CD8-positive, alpha-beta memory T cell (primary cell): ENCODE measurements at places on chromosomes 3 and 15.

- no peak for DNase-seq
These were observed 155.4 kb upstream of the CCDC54 start for GRCh38 chr3:107221856-107222255.

GRCh38 chr15:39597751-39598185, 16.9 kb downstream of the THBS1 start:
- DNase-seq: no peak

GRCh38 chr3:159764490-159765029, 224.1 kb upstream of the IL12A start:
- no peak for DNase-seq

- DNase-seq: no peak
These were observed 52.0 kb downstream of the CPEB1 start for GRCh38 chr15:82595203-82595602.

DNA sequence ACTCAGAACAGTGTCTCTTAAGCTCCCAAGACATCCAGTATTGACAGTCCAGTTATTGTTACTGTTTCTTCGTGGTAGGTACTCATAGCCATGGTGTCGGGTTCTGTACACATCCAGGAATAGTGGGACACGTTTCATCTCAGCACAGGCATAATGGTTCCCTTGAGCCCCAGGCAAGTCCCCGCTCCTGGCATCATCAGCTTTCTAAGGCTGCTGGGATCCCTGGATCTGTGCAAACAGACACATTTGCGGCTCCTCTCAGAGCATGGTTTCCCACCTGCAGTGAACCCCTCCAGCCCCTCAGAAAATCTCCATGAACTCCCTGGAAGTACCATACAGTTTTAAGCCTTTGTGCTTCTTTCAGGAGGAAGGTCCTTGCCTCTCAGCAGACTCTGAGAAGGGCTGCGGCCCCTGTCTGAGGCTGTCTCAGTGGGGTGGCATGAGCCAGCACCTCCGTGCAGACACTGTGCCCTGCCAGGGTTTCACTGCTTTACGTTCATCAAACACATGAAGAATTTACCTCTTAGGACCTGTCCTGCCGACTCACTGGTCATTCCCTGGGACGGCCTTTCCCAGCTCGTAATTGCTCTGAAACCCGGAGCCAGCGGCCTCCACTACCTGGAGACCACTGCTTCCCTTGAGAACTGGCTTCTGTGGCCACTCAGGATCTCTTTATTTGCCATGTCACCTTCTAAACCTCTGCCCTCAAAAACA, 124.9 kb downstream of the LRRK1 start:
- DNase-seq: no peak

GRCh38 chr3:126013751-126014156, 44.8 kb downstream of the ROPN1B start:
- no peak for DNase-seq

GRCh38 chr15:62823561-62823960, 219.0 kb upstream of the TPM1 start:
- DNase-seq: no peak

- DNase-seq: no peak
These were observed 118.7 kb downstream of the KCNH8 start for GRCh38 chr3:19267040-19267439.

- no peak for DNase-seq
These were observed 105.2 kb upstream of the BOC start for GRCh38 chr3:113105966-113106660.

DNA sequence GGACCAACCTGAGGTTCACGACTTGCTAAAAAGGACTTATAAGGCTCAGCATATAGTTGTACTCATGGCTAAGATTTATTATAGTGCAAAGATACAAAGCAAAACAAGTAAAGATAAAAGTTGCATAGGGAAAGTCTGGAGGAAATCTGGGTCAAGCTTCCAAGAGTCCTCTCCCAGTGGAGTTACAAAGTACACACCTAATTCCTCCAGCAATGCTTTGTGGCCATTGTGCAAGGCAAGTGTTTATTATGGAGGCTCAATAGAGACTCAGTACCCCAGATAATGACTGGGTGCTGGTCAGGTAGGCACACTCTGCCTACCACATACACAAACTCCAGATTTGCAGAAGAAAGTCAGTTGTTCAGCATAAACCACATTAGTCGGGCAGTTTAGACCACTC, 22.9 kb downstream of the LNP1 start:
- DNase-seq: no peak

DNA sequence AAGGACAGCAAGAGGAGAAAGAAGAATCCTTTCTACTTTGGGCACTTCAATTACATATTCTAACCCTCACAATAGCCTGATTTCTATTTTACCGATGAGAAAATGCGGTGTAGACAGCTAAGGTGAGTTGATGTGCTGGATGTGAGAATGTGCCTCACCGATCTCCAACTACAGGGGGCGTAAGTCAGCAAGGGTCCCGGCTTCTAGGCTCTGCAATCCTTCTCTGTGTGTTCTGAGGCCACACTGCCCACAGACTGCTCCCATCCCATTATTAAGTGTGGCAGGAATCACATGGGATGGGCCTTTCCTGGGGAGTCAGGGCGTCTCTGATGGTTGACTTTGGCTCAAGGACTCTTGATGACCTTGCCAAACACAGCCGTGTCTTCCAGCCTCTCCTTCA, 23.6 kb upstream of the RPL35A start:
- DNase-seq: no peak

GRCh38 chr3:57120040-57120439, 45.1 kb downstream of the IL17RD start:
- DNase-seq: no peak

DNA sequence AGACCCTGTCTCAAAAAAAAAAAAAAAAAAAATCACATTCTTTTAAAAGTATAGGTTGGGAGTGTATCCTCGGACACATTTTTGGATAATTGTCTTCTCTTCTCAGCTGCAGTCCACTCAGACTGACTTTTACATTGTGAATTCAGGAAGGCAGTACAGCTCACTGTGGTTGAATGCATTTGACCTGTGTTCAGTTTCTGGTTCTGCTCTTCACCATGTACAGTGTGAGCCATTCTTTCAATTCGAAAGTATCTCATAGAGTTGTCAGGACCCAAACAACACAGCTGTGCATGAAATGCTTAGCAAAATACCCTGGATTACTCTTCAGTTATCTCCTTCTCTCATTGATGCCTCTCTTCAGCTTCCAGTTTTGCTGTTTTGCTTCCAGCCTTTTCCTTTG, 5.0 kb downstream of the CMTM8 start:
- DNase-seq: no peak

GRCh38 chr3:25820816-25821486, 31.1 kb downstream of the OXSM start:
- no peak for DNase-seq

GRCh38 chr15:39892418-39892817, 27.6 kb downstream of the GPR176 start:
- DNase-seq: no peak

GRCh38 chr3:129118745-129119144, 2.9 kb downstream of the RAB43 start:
- DNase-seq: peak; percentile 13

DNA sequence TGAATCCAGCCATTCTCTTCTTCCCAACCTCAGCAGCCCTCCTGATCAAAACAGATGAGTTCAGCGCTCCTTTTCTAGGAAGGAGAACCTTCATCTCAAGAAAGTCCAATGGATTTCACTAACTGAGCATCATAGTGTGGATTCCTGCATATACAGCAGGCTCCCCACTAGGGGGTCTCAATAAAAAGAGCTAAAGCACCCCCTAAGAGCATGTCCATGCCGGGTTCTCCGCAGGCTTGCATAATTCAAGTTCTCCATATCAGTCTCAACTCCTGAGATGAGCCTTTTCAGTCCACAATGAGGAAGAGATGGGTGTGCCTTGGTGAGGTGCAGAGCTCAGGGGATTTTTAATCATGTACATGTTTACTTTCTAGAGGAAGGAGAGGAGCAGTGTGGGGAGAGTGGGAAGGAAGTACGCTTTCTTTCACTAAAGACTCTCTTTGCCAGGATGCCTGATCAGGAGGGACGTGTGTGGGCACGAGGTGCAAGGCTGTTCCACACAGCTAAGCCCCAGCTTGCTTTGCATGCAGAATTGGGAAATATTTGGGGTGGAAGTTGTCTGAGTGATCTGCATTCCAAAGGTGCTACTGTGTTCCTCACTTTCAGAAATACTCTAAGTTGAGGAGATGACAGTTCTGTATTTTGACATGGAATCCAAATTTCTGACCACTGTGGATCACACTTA, 563.5 kb downstream of the OCA2 start:
- DNase-seq: no peak

- DNase-seq: no peak
These were observed 44.0 kb upstream of the CD96 start for GRCh38 chr3:111498022-111498421.

GRCh38 chr15:65396283-65396964, 18.6 kb upstream of the IGDCC3 start:
- DNase-seq: no peak

DNA sequence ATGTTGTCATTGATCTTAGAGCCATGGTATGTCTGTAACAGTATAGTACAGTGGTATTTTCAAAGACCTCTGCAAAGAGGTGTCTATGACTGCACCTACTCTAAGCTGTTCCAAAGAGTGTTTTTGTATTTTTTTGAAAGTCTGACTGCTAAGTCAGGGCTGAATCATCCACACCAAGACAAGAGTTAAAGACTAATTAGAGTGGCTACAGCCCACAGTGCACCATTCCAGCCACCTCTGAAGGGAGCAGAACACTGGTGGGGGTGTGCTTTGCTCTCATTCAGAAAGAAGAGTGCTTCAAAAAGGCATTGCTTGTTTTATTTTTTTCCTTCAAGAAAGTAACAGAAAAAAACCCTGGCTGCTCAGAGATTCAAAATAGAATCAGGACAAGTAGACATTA, 301.4 kb downstream of the GABRG3 start:
- DNase-seq: no peak

- DNase-seq: no peak
These were observed 31.2 kb upstream of the TOP2B start for GRCh38 chr3:25695731-25696420.

DNA sequence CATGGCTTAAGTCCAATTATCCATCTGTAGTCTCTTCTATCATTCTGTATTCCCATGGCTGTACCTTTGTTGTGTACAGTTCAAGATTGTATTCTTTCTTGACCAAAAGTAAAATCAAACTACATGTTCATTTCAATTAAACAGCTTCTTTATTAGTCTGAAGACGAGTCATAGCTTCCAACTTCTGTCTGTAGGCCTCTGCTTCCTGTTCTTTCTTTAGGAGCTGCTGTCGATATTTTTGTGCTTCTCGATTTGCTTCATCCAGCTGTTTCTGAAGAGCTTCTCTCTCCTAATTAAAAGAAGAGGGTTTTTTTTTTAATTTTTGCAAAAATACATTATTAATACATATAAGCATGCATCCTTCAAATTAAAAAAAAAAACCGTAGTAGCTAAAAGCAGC, 13.0 kb upstream of the HDC start:
- DNase-seq: no peak

DNA sequence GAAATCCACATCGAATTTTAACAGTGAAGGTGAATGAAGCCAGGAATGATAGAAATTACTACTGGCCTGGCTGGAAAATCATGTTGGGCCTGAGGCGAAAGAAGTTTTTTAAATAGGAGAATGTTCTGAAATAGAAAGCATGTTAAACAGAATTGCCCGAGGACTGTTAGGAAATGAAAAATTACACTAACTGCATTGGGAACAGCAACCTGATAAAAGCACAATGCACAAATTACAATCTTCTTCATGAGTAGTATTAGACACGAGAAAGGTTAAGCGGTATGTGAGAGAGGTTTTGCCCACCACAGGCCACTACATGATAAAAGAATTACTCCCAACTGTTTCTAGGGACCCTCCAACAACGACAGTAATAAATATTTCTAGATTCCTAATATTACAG, 18.9 kb downstream of the GBE1 start:
- DNase-seq: no peak

DNA sequence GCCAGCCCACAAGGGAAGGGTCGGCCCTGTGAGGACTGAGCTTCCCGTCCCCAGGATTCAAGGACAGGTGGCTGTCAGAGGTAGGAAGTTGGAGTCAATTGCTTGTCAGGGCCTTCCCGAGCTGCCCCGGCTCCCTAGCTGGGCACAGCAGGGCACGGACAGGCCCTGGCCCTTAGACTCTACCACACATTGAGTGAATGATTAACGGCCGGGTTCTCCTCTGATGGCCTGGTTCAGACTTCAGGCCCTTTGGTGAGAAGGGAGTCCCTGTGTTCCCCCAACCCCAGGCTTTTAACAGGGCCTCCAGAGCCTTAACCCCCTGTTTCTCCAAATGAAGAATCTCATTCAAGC, 16.4 kb upstream of the FGD5 start:
- no peak for DNase-seq

DNA sequence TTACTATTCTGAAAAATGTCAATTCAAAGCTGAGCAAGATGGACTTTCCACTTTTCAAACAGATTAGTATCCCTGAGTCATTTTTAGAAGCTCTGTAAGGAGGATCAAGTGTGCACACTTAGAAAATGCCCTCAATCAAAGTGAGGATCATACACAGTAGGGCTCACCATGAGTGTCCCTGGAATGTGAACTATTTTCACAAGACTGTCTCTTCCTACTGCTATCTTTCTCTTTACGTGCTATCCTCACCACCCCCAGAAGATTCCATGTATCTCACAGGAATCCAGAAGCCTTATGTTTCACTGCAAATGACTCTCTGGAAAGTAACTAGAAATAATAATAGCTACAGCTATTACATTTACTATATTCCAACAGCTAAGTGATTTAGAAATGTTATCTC, 349.9 kb upstream of the TGFBR2 start:
- no peak for DNase-seq

GRCh38 chr3:144237351-144237750, 265.7 kb downstream of the DIPK2A start:
- no peak for DNase-seq

DNA sequence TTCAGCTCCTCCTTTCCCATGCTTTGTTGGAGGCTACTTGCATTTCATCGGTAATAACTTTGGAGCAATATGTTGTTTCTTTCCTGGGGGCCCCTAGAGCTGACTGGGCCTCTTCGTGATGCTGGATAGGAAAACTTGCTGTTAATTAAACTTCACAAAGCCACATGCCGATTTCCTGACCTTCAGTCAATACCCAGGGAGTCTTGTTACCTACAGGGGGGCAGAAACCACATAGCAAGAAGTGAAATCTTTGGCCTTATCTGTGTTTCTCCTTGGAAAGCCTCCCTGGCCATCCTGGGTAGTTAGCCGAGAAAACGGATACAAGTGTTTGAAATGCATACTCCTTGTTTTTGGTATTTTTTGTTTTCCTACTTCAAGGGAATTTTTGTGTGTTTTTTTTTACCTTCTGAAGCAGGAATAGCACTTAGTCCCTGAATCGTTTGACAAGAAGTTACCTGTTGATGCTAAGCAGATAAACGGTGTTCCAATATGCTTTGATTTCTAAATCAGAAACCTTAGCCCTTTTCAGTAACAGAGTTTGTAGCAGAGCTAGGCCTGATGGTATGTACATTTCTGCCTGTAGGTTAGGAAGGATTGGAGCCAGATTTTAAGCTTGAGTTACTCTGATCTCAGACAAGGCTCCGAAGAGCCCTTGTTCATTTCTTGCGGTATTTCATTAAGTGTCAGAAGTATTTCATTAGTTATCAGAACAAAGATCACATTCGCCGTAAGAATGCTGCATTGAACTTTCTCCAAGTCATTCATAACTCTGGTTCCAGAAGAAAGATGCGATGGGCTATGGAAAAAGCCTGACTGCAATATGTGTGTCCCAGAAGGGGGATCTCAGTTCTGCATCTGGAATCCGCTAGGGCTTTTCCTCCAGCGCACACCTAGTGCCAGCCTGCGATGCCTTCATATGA, 111.5 kb downstream of the THSD4 start:
- DNase-seq: no peak
